CD4-positive, alpha-beta memory T cell (primary cell): ENCODE measurements at places on chromosomes 7 and 10. TPM values are rescaled to one million over a fixed set of nuclear protein-coding genes. Genes with fewer than 3 reads are reported as not detected.

DNA sequence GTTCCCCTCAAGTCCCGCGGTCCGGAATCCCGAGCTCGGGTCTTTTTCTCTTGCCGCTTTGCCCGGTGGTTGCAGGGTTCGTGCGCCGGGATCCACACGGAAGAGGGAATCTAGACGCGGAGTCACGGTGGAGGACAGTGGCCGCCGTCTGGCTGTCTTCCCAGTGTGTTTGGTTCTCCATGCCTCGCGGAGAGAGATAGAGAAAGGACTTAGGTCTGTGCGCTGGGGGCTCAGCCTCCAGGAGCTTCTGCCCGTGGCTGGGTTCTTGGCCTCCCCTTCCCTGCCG, 1.6 kb downstream of the FFAR4 start:
- H3K4me3 ChIP-seq: no peak overlapping the region
- H3K4me1 ChIP-seq: no peaks in the 10 kb centered on the region
- peaks cover 3% of the 10 kb centered on the region for H3K27me3 ChIP-seq
- H3K36me3 ChIP-seq: no peaks in the 10 kb centered on the region
- no peak overlapping the region for H3K27ac ChIP-seq

DNA sequence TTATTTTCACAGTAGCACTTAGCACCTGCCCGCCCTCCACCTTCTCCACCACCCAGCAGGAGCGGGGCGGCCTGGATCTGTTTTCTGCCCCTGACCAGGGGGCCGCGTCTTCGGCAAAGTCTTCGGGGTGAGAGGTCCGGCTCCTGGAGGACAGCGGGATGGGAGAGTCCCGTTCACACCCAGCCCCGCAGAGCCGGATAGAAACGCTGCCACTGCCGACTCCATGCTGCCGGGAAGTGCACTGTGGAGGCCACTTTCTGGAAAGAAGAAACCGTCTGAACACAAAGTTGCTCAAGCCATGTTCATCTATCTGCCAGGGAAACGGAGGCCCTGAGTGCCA, 14.5 kb upstream of the ZNF273 start:
- H3K36me3 ChIP-seq: no peaks in the 10 kb centered on the region
- peak overlapping the region; percentile 65 for H3K4me3 ChIP-seq
- H3K27ac ChIP-seq: no peak overlapping the region
- DNase-seq: peak; percentile 12

DNA sequence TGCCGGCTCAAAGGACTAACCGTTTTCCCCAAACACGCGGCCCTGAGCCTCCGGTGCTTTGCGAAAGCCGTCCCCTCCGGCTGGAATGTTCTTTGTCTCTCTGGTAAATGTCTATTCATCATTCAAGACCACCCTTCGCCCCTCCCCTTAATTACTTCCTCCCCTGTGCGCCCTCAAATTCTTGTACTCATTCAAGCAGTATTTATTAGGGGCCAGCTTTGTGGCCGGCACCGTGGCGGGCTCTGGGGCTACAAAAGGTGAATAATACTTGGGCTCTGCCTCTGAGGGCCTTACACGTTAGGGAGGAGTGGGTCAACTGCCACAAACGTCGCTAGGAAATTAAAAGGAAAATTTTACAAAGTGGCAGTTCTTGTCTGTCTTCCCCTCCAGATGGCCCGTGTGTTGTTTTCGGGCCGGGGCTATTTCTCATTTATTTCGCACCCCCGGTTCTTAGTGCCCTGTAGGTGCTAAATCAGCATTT, 1.5 kb upstream of the MEST start:
- no peak overlapping the region for H3K27ac ChIP-seq
- peaks cover 4% of the 10 kb centered on the region for H3K27me3 ChIP-seq
- H3K36me3 ChIP-seq: no peaks in the 10 kb centered on the region
- no peak overlapping the region for H3K4me3 ChIP-seq
- DNase-seq: no peak

The FAM180A gene
- not detected for total RNA-seq

DNA sequence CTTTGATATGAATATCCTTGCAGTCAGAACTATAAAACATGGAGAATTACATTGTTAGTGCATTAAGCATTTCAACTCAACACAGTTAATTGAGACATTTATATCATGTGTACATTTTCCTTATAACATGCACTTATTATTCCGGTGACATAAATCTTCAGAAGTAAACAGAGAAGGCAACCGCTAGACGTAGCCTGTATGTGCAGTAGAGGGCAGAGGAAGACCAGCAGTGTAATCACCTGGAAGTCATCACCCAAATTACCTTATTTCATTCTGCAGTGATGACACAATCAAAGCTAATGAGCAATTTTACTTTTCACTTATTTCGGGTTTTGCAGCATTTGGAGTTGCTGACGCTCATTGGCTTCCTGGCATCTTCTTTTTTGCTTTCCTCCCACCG, 394.6 kb downstream of the SDK1 start:
- no peak overlapping the region for H3K27ac ChIP-seq
- H3K27me3 ChIP-seq: no peaks in the 10 kb centered on the region
- no peak overlapping the region for H3K4me3 ChIP-seq
- no peaks in the 10 kb centered on the region for H3K4me1 ChIP-seq
- no peaks in the 10 kb centered on the region for H3K36me3 ChIP-seq

The SCIN gene
- total RNA-seq: 0.20 TPM

- peaks cover 50% of the 10 kb centered on the region for H3K27me3 ChIP-seq
- no peaks in the 10 kb centered on the region for H3K36me3 ChIP-seq
- DNase-seq: no peak
- peak overlapping the region; percentile 35 for H3K4me3 ChIP-seq
- peaks cover 61% of the 10 kb centered on the region for H3K4me1 ChIP-seq
- no peak overlapping the region for H3K27ac ChIP-seq
Measured at GRCh38 chr7:5420067-5420880, 3.4 kb downstream of the TNRC18 start.

The IRF5 gene
- total RNA-seq: 7.2 TPM

The SFXN4 gene
- total RNA-seq: 17.2 TPM

The NEUROD6 gene
- total RNA-seq: not detected
